ENCODE measurements at places on chromosomes 6 and 20.

DNA sequence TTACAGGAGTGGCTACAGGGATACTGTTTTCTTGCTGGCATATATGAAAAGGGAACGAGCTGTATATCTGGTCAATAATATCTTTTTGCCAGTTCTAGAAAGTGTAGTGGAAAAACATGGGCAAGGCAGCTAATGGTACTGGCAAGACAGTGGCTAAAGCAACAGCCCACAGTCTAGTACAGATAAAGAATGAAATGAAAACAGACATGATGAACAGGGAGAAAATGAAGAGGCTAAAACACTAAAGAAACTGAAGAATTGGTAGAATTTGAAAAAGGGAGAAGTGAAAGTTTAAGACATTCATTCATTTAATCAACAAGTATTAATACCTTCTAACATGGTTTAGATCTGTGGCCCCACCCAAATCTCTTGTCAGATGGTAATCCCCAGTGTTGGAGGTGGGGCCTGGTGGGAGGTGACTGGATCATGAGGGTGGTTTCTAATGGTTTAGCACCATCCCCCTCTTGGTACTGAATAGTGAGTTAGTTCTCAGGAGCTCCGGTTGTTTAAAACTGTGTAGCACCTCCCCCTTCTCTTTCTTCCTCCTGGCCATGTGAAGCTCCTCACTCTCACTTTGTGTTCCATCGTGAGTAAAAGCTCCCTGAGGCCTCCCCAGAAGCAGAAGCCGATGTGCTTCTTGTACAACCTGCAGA is 18.1 kb downstream of the FAM184A start:
- DNase-seq = no peak

GRCh38 chr6:137547186-137547585 is 53.0 kb upstream of the OLIG3 start:
- no peak for DNase-seq

- DNase-seq = no peak
Observed at GRCh38 chr20:19506021-19506420, 252.0 kb upstream of the RIN2 start.

DNA sequence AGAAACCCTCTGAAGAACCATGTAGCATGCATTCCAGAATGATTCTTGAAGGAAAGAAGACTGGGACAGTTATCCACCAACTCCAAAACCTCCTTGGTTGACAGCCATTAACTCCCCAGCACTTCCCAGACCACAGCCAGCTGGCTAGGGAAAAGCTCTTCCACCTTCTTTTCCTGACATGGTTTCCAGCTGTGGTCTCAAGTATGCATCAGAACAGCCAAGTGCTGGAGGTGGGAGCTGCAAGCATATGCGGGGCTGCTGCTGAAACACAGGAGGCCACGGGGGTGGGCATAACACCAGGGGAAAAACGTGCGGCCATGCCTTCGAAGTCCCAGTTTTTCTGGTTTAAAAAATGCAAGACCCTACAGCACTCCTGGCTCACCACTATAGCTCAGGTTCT is 108.0 kb upstream of the FAM184A start:
- DNase-seq = no peak

- DNase-seq = peak; percentile 82
Observed at GRCh38 chr6:32413427-32414047, 6.6 kb upstream of the BTNL2 start.

DNA sequence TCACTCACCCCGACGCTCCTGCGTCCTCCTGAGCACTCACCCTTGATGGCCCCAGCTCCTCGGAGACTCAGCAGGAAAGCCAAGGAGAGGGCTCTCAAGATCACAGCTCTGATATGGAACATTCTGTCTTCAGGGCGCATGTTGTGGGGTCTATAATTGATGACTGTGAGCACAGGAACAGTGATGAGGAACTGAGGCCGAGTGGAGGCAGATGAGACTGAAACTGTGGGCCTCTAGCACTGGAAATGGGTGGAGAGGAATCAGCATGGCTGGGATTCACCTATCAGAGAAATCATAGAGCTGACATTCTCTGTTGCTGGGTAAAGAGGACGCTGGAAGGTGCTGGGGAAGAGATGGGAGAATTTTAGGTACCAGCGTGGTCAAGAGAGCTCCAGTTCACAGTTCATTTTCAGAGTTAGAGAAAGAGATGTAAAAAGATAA is at the start of gene HLA-DPA1:
Gene HLA-DPA1 (minus strand): TSS at position 219 of the 441 bp plus-strand sequence.
- DNase-seq = no peak

GRCh38 chr6:51365566-51365965 is 546.9 kb downstream of the TFAP2B start:
- no peak for DNase-seq

DNA sequence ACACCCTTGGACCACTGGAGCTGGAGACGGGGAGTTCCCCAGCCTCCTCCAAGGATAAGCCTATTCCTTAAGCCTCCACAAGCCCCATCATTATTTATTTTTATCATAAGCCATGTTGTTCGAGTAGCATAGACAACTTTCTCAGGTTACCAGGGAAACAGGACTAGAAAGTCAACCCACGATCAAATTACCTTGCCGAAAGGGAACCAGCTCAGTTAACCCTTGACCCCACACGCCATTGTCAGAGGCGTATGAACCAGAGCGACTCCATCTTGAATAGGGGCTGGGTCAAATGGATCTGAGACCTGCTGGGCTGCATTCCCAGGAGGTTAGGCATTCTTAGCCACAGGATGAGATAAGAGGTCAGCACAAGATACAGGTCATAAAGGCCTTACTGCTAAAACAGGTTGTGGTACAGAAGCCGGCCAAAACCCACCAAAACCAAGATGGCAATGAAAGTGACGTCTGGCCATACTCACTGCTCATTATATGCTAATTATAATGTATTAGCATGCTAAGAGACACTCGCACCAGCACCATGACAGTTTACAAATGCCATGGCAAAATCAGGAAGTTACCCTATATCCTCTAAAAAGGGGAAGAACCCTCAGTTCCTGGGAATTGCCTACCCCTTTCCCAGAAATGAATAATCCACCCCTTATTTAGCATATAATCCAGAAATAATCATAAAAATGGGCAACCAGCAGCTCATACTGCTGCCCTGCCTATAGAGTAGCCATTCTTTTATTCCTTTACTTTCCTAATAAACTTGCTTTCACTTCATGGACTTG is 22.4 kb downstream of the SYNJ2 start:
- no peak for DNase-seq

DNA sequence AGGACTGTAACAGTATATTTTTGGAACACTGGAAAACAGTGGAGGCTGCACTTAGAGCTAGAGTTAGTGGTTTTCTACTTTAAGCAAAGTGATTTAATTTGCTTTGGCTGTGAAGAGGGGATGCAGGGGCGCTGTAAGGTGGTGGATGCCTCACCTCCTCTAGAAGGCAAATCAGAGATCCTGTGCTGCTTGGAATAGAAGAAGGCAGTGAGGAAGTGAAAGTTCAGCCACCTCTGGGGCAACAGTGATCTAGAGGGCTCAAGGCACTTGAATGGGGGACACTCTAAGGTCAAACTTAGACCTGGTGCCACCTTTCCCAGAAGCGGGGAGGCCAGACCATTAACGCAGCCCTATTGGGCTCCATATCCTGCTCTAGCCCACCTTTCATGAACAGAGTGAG is 19.0 kb upstream of the SNRPB2 start:
- no peak for DNase-seq

DNA sequence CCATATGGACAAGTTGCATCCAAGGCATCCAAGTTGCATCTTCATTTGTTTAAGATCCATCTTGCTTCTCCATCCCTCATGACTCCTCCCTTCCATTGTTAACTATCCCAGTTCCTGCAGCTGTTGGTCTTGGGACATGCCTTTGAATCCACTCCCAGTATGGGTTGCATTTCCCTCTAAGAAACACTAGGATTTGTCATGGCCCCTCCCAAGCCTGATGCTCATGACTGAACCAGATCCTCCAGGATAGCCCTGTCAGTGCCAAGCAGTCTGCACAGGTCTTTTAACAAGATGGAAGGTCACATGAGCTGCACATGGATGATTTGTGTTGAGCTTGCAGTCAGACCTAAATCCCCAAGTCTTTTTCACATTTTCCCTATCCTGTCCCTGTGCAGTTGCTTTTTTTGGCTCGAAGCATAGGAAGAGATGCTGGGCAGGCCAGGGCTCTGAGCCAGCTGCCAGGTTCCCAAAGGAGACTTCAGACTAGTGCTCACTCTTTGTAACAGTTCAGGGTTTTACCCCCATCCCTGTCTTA is 4.2 kb downstream of the PPP2R5D start:
- DNase-seq = no peak

GRCh38 chr20:7868108-7868507 is 72.2 kb downstream of the HAO1 start:
- DNase-seq = no peak

GRCh38 chr20:7031222-7031621 is 263.7 kb downstream of the BMP2 start:
- no peak for DNase-seq

DNA sequence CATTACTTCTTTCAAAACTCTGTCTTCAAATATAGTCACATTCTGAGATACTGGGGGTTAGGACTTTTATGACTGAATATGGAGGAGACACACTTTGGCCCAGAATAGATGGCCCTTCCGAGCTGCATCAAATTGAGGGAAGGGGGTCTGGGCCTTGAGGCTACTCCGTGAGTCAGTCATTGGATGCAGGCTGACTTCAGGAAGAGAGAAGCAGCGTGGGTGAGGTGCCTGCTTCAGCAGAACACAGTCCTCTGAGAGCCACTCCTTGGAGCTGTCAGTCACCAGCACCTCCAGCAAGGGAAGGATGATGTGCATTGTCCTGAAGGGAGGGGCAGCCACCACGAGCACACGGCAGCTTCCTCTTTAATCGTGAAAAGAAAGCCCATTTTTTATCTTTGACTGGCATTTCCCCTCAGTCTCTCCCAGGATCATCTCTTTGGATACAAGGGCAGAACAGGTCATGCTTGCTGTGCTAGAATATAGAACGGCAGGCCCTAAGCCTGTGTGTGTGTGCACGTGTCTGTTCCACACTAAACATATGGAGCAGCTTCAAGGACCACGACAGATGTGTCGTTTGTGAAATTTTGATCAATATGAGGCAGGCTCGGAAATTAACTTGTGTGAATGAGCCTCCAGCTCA is 721.6 kb downstream of the KIF16B start:
- no peak for DNase-seq

- DNase-seq = no peak
Observed at GRCh38 chr6:128415387-128415786, 105.0 kb downstream of the PTPRK start.

GRCh38 chr6:128249429-128249828 is 271.0 kb downstream of the PTPRK start:
- DNase-seq = no peak

DNA sequence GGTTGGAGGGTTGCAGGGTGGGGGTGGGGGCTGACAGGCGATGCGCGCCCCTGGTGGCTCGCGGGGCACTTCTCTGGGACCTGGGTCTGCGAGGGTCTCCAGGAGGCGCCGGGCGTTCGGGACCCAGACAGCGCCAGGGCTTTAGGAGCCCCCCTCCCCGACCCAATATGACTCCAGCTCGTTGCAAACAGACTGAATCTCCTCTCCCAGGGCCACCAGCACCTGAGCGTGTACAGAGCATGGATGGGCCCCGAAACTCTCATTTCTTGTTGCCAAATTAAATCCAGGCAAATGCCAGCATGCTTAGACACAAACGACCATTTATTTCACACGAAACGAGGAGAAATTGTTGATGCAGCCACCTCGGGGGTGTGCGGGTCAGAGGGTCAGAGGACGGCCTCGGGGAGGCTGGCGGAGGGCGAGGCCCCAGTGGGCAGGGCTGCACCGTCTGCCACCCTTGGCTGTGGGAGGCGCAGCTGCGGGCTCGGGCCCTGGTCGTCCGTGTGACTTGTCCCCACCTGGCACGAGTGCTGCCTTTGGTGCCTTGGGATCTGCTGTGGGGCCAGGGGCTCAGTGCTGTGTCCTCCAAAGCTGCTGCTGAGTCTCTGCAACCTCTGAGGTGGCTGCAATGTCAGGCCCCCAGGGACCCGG is 20.9 kb upstream of the GATA5 start:
- DNase-seq = no peak

DNA sequence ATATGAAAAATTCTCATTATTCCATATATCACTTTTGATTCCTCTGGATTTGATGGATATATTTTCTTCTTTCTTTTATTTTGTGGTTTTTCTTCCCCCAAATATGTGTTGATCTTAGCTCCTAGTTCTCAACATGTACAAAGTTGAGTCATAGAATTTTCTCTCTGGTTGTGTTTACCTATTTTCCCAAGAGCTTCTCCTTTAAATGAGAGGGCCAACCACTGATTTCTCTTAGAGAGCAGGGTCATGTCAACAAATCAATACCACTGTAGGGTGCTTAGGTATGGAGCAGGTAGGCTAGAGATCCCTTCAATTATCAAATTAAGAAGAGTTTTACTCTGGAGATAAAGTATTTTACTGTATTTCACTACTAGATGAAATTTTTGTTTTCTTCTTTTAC is 145.7 kb downstream of the BMP5 start:
- DNase-seq = no peak

GRCh38 chr20:36860339-36860738 is 15.6 kb upstream of the TLDC2 start:
- peak; percentile 18 for DNase-seq

DNA sequence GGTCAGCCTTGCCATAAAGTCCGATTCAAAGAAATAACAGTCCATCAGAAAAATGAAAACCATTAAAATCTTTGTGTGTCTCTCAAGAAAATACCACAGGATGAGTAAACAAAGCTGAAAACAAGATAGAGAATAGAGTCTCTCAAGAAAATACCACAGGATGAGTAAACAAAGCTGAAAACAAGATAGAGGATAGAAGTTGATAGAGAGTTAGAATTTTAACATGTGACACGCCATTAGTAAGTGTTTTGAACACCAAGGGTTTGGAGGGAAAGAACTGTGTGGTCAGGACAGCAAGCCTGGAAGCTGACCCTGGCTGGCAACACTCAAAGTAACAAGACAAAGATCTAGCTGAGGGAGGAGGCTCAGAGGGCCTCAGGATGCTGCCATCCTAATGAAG is 43.9 kb upstream of the PRND start:
- no peak for DNase-seq

DNA sequence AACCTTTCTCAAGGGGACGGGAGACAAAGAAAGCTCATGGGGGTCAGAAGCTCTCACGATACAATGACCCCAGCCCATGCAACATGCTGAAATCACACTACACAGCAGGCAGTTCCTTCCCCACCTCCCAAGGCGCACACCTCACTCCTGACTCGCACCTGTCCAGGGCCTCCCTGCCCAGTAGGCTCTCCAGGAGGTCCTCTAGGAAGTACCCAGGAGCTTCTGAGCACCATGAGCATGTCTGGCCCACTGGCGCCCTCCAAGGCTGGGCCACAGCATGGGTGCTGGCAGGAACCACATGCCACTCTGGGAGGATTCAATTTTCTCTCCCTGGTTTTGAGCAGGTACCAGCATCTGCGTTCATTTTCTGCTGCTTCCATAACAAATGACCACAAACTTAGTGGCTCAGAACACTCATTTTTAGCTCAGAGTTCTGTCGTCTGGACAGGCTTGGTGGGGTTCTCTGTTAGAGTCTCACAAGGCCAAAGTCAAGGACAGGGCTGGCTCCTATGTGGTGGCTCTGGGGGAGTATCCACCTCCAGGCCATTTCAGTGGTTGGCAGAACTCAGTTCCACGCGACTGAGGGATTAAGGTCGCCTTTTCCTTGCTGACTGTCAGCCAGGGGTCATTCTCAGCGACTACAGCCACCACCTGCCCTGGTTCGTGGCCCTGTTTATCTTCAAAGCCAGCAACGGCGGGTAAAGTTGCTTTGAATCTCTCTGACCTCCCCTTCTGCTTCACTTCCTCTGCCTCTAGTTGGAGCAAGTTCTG is 32.7 kb downstream of the ACSS1 start:
- DNase-seq = no peak

GRCh38 chr6:14549304-14549770 is 431.8 kb downstream of the CD83 start:
- DNase-seq = peak; percentile 37

GRCh38 chr20:54227751-54228150 is 19.9 kb downstream of the PFDN4 start:
- DNase-seq = no peak
